Activated T-cell treated with anti-CD3 and anti-CD28 coated beads, Interleukin-2, amount 50 U/mL, for 48 hours (primary cell): ENCODE measurements at places on chromosomes 4 and X.

DNA sequence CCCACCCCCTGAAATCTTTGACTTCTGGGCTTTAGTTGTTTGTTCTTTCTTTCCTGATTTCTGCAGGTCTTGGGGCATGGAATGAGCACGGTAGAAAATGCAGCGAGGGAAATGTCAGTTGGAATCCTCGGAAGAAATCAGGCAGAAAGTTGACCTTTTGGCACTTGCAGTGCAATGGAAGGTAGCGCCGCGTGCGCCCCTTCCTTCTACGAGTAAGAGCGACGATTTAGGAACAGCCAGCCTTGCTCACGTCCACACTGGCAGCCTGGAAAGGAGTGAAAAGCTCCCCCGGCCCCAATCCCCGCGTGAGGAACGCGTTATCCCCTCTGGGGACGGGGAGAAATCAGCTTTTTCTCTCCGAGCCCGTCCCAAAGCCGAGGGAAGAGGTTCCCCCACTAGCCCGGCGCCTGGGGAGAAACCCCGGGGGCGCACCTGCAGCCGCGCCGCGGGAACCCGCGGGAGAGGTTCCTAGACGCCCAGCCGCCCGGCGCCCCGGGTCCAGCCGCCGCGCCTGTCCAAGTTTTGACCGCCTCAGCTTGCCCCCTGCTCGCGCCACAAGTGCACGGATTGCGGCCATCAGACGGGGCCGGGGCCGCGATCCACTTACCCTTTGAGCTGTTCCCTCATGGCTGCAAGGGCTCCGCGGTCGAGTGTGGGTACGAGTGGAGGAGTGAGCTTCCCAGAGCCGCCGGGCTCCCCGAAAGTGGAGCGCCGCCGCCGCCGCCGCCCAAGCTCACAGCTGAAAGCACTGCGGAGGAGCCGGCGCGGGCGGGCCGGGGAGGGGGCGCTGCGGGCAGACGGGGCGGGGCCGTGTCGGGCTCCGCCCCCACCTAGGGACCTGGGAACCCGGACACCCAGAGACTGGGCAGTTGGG lies 194.6 kb upstream of the FTHL17 start:
- peak; percentile 19 for DNase-seq

GRCh38 chr4:53776141-53776540 lies 184.9 kb upstream of the LNX1 start:
- no peak for DNase-seq

DNA sequence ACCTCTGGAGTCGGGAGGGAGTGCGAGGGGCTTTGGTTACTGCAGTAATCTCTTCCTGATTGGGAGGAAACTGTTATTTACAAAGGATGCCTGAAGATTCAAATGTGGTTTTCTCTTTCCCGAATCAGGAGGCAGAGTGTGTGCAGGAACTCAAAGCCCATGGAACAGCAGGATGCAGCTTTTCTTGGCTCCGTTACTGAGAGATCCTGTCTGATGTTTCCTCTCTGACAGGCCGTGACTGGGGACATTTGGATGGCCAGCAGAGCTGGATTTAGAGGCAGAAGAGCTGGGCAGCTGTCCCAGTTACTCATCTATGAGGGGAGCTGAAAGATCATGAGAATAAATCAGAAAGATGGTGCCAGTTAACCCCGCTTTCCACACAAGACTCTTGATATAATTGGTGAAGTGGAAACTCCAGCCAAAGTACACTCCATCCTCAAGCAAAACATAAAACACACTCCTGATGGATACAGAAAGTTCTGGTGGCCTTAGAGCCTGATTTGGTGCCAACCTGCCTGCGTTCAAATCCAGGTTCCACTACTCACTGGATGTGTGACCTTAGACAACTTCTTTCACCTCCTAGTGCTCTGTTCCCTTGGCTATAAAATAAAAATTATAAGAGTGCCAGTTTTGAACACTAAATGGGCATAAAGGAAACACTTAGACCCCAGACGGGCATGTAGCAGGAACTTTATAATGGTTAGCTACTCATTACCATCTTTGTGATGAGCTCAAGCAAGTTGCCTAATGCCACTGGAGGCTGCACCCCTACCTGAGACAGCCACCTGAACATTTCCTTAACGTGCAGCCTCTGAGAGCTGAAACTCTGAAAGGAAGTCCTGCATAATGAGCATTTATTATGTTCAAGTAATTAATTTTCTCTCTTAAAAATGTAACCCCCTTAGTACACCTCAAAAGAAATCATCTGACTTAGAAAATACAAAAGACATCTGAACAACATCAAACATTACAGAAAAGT lies 349.0 kb upstream of the GATB start:
- no peak for DNase-seq

GRCh38 chrX:65488495-65488894 lies 46.1 kb downstream of the LAS1L start:
- DNase-seq = no peak
